ENCODE measurements at places on chromosomes 6 and 20. TPM values are rescaled to one million over a fixed set of nuclear protein-coding genes. Genes with fewer than 3 reads are reported as not detected.

The ADAM33 gene
- total RNA-seq: 66.0 TPM

The DDX27 gene
- 30.6 TPM for total RNA-seq

The SIRPB2 gene
- total RNA-seq: 11.1 TPM

The CRIP3 gene
- total RNA-seq: not detected

The VPS16 gene
- 34.3 TPM for total RNA-seq

The SPATA25 gene
- 4.2 TPM for total RNA-seq

The DNAH8 gene
- not detected for total RNA-seq

The SRSF3 gene
- total RNA-seq: 195 TPM

The TBX18 gene
- 19.3 TPM for total RNA-seq

The C20orf202 gene
- 1.3 TPM for total RNA-seq

The SEL1L2 gene
- not detected for total RNA-seq

The NHLRC1 gene
- total RNA-seq: 0.62 TPM

The PAK5 gene
- total RNA-seq: 6.6 TPM

The SOX12 gene
- 6.5 TPM for total RNA-seq

The TMC2 gene
- total RNA-seq: 0.15 TPM

The SMOC2 gene
- total RNA-seq: 217 TPM

The KCNK16 gene
- total RNA-seq: not detected

The IL17F gene
- total RNA-seq: not detected
